ENCODE measurements at places on chromosomes 3 and 15. TPM values are rescaled to one million over a fixed set of nuclear protein-coding genes. Genes with fewer than 3 reads are reported as not detected.

CHST13 gene
- total RNA-seq: not detected

- no peak overlapping the region for H3K4me3 ChIP-seq
- no peaks in the 10 kb centered on the region for H3K27me3 ChIP-seq
- no peak for DNase-seq
- H3K27ac ChIP-seq: no peak overlapping the region
- H3K4me1 ChIP-seq: no peaks in the 10 kb centered on the region
Measured at GRCh38 chr3:112460519-112461195, 38.6 kb downstream of the BTLA start.

- no peaks in the 10 kb centered on the region for H3K36me3 ChIP-seq
- no peaks in the 10 kb centered on the region for H3K4me1 ChIP-seq
- DNase-seq: no peak
- no peak overlapping the region for H3K4me3 ChIP-seq
Measured at GRCh38 chr15:87118846-87119245, 1039.2 kb downstream of the AGBL1 start.

GRCh38 chr3:190130696-190131095 lies 10.0 kb upstream of the P3H2 start:
- H3K36me3 ChIP-seq: no peaks in the 10 kb centered on the region
- no peaks in the 10 kb centered on the region for H3K4me1 ChIP-seq
- no peak overlapping the region for H3K4me3 ChIP-seq
- H3K27me3 ChIP-seq: no peaks in the 10 kb centered on the region
- no peak for DNase-seq
- H3K27ac ChIP-seq: no peak overlapping the region

GRCh38 chr3:115804200-115804599 lies 180.9 kb downstream of the GAP43 start:
- no peak overlapping the region for H3K4me3 ChIP-seq
- DNase-seq: no peak
- H3K27me3 ChIP-seq: no peaks in the 10 kb centered on the region
- no peaks in the 10 kb centered on the region for H3K36me3 ChIP-seq
- no peaks in the 10 kb centered on the region for H3K4me1 ChIP-seq

GRCh38 chr15:76147906-76148570 lies 88.3 kb downstream of the TMEM266 start:
- no peaks in the 10 kb centered on the region for H3K27me3 ChIP-seq
- no peak for DNase-seq

GRCh38 chr3:6228958-6229683 lies 631.8 kb upstream of the GRM7 start:
- H3K4me1 ChIP-seq: no peaks in the 10 kb centered on the region
- no peaks in the 10 kb centered on the region for H3K36me3 ChIP-seq
- H3K4me3 ChIP-seq: no peak overlapping the region
- no peak for DNase-seq

- H3K27me3 ChIP-seq: no peaks in the 10 kb centered on the region
- no peak for DNase-seq
- H3K27ac ChIP-seq: no peak overlapping the region
- no peaks in the 10 kb centered on the region for H3K4me1 ChIP-seq
- H3K36me3 ChIP-seq: no peaks in the 10 kb centered on the region
Measured at GRCh38 chr3:53224026-53224425, 31.8 kb downstream of the TKT start.

- H3K4me3 ChIP-seq: no peak overlapping the region
- no peaks in the 10 kb centered on the region for H3K27me3 ChIP-seq
Measured at GRCh38 chr3:184739594-184740505, 28.0 kb upstream of the MAGEF1 start.

GRCh38 chr15:72487070-72487797 lies 13.1 kb downstream of the ARIH1 start:
- no peaks in the 10 kb centered on the region for H3K4me1 ChIP-seq
- no peak for DNase-seq
- H3K36me3 ChIP-seq: no peaks in the 10 kb centered on the region
- no peak overlapping the region for H3K4me3 ChIP-seq
- H3K27ac ChIP-seq: no peak overlapping the region

GRCh38 chr3:37606472-37606871 lies 255.2 kb upstream of the CTDSPL start:
- H3K27me3 ChIP-seq: no peaks in the 10 kb centered on the region
- H3K27ac ChIP-seq: no peak overlapping the region
- no peak overlapping the region for H3K4me3 ChIP-seq
- no peaks in the 10 kb centered on the region for H3K36me3 ChIP-seq
- H3K4me1 ChIP-seq: no peaks in the 10 kb centered on the region
- DNase-seq: no peak

GRCh38 chr3:67534594-67534993 lies 119.8 kb downstream of the SUCLG2 start:
- H3K27ac ChIP-seq: no peak overlapping the region
- H3K36me3 ChIP-seq: no peaks in the 10 kb centered on the region
- H3K4me3 ChIP-seq: no peak overlapping the region
- H3K4me1 ChIP-seq: no peaks in the 10 kb centered on the region
- DNase-seq: no peak

PPP2R3A gene
- 17.8 TPM for total RNA-seq

GRCh38 chr3:1830851-1831250 lies 267.8 kb upstream of the CNTN4 start:
- H3K36me3 ChIP-seq: no peaks in the 10 kb centered on the region
- H3K27me3 ChIP-seq: no peaks in the 10 kb centered on the region
- no peak overlapping the region for H3K4me3 ChIP-seq
- no peak for DNase-seq
- H3K4me1 ChIP-seq: no peaks in the 10 kb centered on the region

- H3K27ac ChIP-seq: no peak overlapping the region
- no peaks in the 10 kb centered on the region for H3K36me3 ChIP-seq
- DNase-seq: no peak
Measured at GRCh38 chr3:121794264-121794983, 40.4 kb downstream of the IQCB1 start.

GRCh38 chr15:61128343-61128742 lies 100.8 kb downstream of the RORA start:
- no peaks in the 10 kb centered on the region for H3K4me1 ChIP-seq
- H3K36me3 ChIP-seq: no peaks in the 10 kb centered on the region
- no peak overlapping the region for H3K27ac ChIP-seq
- H3K4me3 ChIP-seq: no peak overlapping the region
- no peak for DNase-seq

DNA sequence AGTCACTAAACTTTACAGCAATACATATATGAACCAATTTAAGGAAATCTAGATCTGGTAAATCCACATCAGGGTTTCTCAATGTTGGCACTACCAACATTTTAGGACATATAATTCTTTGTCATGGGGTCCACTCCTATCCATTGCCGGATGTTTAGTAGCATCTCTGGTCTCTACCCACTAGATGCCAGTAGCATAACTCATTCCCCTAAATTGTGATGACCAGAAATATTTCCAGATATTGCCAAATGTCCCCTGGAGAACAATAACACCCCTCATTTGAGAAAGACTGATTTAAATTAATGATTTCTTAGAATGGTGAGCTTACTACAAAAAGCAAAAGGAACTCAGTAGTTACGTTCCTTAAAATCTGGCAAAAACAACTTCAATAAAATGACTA lies 23.1 kb upstream of the ANKRD28 start:
- H3K4me3 ChIP-seq: no peak overlapping the region
- H3K4me1 ChIP-seq: no peaks in the 10 kb centered on the region
- H3K27me3 ChIP-seq: no peaks in the 10 kb centered on the region

- H3K27ac ChIP-seq: no peak overlapping the region
- H3K27me3 ChIP-seq: no peaks in the 10 kb centered on the region
- peaks cover 23% of the 10 kb centered on the region for H3K4me1 ChIP-seq
- H3K4me3 ChIP-seq: peak overlapping the region; percentile 44
- DNase-seq: no peak
- H3K36me3 ChIP-seq: no peaks in the 10 kb centered on the region
Measured at GRCh38 chr3:134796281-134797056, 1.4 kb downstream of the EPHB1 start.

GRCh38 chr15:57646087-57646486 lies 54.4 kb downstream of the MYZAP start:
- no peak overlapping the region for H3K4me3 ChIP-seq
- DNase-seq: no peak
- no peak overlapping the region for H3K27ac ChIP-seq
- no peaks in the 10 kb centered on the region for H3K36me3 ChIP-seq
- H3K4me1 ChIP-seq: no peaks in the 10 kb centered on the region

DNA sequence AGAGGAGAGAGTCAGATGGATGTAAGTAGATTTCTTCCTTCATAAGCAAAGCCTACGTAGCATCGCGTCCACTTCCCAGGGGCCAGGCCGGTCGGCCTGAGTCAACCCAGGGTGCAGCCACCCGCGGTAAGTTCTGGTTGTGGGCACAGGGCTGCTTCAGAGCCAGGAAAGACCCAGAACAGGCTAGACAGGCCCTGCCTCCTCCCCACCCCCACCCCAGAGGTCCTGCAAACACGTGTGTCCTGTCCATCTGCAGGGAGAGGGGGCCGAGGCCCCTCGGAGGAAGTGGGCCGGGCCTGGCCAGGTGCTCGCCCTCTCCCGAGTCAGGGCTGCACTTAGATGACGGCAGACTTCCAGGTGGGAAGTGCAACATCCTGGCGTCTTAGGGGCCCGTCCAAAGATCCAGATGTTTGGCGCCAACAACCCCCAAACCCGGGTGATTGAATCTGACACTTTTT lies 100.8 kb upstream of the ALDH1A3 start:
- no peak overlapping the region for H3K4me3 ChIP-seq
- H3K27ac ChIP-seq: no peak overlapping the region
- H3K27me3 ChIP-seq: no peaks in the 10 kb centered on the region
- H3K36me3 ChIP-seq: no peaks in the 10 kb centered on the region
- H3K4me1 ChIP-seq: no peaks in the 10 kb centered on the region

DNA sequence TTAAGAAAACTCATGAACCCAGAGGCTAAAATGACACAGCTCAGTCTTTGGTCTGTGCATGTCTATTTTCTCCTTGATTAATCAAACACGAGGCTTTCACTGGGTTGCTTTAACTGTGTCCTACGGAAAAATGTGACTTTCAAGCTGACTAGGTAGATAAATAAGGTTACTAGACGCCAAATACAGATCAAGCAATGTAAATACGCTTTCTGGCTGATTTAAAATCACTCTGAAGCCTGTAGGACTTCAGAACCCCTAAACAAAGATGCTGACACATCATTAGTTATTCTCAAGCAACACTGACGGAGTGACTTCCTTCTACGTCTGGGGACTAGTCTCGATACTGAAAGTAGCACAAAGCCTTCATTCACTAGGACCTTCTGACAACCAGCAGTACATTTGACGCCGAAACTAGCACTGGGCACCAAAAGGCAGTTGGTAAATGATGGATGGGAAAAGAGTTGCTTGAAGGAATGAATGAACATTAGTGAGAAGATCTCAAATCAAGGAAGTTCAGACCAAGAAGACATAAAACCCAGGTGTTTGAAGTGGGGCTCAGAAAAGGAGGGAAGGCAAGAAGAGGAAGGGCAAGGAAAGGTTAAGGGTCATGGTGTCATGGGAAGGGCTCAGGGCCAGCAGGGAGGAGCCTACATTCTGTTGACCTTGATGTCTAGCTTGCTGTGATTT lies 67.1 kb upstream of the CDV3 start:
- H3K36me3 ChIP-seq: no peaks in the 10 kb centered on the region
- H3K27me3 ChIP-seq: no peaks in the 10 kb centered on the region
- no peak for DNase-seq
- H3K4me3 ChIP-seq: no peak overlapping the region

LRRC34 gene
- not detected for total RNA-seq

GRCh38 chr3:4343258-4343657 lies 40.1 kb downstream of the SETMAR start:
- no peaks in the 10 kb centered on the region for H3K27me3 ChIP-seq
- H3K4me1 ChIP-seq: no peaks in the 10 kb centered on the region
- no peaks in the 10 kb centered on the region for H3K36me3 ChIP-seq
- no peak overlapping the region for H3K4me3 ChIP-seq
- H3K27ac ChIP-seq: no peak overlapping the region

ABHD2 gene
- total RNA-seq: 116 TPM

DNA sequence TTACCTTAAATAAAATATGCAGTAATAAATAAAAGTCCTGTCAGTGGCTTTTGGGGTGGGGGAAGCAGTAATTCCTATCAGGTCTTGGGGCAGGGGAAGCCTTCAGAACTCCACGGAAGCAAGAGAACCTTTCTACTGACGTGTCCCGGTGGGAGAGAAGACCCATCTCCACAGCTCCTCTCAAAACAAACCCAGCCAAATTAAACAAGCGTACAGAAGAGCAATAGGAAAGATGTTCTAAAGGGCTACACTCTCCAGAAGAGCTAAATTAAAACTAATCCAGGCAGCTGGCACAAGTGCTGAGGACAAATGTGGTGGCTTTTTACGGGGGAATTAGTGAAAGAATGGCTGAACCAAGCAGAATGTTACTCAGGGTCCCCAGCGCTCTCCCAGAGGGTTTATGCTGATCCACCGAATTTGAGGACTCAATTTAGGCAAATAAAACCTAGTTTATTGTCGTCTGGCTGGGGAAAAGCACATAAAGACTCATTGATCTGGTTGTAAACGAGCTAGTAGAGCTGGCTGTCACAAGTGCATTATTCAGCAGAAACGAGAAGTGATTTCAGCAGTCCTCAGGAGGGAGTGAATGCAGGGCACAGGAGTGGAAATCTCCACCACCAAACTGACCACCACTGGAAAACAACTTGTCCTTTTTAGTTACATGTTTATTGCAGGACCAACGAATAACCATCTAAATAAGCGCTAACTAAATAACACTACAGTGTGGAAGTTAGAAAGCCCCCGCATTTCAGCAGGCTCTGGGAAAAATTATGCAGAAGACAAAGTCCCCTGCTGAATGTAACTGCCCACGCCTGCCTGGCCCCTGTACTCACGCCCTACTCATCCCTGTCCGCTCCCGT lies 13.5 kb downstream of the BFSP2 start:
- H3K4me1 ChIP-seq: no peaks in the 10 kb centered on the region
- DNase-seq: no peak
- H3K4me3 ChIP-seq: no peak overlapping the region
- H3K27me3 ChIP-seq: no peaks in the 10 kb centered on the region
- H3K36me3 ChIP-seq: no peaks in the 10 kb centered on the region

PPP1R2 gene
- 79.8 TPM for total RNA-seq

- no peaks in the 10 kb centered on the region for H3K4me1 ChIP-seq
- H3K4me3 ChIP-seq: no peak overlapping the region
- H3K27me3 ChIP-seq: no peaks in the 10 kb centered on the region
- no peaks in the 10 kb centered on the region for H3K36me3 ChIP-seq
- H3K27ac ChIP-seq: no peak overlapping the region
Measured at GRCh38 chr3:124731760-124732159, 1.5 kb downstream of the UMPS start.

IL20RB gene
- 0.57 TPM for total RNA-seq

CHRM5 gene
- not detected for total RNA-seq

Measured in Peyer's patch (tissue), 4 donors.